ENCODE measurements at places on chromosomes 4 and X.

DNA sequence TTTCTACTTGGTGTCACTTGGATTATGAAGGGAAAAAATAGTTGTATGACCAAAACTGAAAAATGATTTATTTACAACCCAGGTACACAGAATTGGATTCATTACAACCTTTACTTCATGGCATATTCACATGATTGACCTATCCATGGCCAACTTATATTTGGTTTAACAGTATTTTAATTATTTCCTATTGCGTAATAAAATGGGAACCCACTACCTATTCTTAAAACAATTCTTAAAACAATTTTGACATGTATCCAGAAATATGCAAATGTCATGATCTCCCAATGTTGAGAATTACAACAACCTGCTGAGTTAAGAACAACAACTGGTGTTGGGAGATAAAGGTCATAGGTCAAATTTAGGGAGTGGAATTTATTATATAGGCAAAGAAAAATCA, 54.8 kb upstream of the DDX53 start:
- DNase-seq, result no peak

DNA sequence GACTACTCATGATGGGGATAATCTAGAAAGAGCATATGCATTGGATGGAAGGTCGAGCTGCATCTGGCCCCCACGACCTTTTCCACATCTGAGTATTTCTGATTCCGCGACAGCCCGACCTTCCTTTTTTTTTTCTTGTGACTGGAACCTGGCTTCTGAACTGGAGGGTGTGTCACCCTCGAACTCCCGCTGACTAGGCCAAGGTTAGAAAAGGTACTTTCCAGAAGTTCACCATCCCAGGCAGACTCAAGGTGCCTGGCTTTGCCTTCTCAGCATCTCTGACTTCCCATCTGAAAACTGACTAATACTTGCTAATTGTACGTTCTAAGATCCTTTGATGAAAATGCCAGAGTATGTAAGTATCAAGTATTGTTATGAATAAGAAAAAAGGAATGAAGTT, 49.3 kb upstream of the CD40LG start:
- DNase-seq, result no peak

GRCh38 chr4:124899997-124900396, 187.5 kb upstream of the ANKRD50 start:
- no peak for DNase-seq

DNA sequence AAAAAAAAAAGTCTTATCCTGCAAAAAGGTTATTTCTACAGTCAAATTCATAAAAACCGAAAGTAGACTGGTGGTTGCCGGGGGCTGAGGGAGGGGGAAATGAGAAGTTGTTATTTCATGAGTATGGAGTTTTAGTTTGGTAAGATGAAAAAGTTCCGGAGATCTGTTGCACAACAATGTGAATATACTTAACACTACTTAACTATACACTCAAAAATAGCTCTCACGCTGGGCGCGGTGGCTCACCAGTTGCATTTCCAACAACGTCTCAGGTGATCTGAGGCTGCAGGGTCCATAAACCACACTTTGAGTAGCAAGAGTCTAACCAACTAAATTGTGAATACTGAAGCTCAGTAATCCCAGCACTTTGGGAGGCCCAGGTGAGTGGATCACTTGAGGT, 52.4 kb downstream of the ANOS1 start:
- DNase-seq, result no peak

- DNase-seq, result no peak
Measured at GRCh38 chr4:24808955-24809354, 13.6 kb downstream of the SOD3 start.

DNA sequence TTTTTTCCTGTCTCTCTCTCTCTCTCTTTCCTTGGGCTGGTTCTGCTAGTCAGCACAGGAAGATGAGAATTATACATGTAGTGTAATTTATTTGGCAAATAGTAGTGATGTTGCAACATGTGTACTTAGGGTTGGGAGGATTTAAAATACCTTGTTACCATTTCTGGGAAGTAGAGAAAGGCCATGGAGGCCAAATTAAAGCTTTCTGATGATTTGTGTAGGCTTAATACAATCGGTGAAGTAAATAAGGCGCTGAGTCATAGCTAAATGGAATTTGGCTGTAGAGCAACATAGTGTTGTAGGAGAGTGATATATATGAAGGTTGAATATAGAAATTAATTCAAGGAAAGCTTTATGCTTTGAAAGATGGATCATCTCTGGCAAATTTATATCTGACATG, 295.3 kb downstream of the GRID2 start:
- no peak for DNase-seq

DNA sequence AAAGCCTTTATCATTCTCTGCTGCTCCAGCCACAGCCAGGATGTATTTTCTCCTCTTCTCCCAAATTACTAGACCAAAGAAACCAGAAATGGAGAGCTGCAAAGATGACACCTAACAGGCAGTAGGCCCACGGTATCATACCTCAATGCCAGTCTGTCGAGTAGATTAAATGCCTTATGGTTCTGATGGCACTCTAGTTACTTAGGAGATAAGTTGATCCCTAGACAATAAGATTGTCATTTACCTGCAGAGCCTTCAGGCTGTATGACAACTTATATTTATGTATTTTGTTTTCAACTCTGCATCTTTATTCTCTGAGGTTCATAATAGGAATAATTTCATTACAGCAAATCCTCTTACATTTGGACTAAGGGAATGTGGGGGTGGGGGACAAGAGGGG, 262.1 kb downstream of the LDB2 start:
- DNase-seq, result no peak

DNA sequence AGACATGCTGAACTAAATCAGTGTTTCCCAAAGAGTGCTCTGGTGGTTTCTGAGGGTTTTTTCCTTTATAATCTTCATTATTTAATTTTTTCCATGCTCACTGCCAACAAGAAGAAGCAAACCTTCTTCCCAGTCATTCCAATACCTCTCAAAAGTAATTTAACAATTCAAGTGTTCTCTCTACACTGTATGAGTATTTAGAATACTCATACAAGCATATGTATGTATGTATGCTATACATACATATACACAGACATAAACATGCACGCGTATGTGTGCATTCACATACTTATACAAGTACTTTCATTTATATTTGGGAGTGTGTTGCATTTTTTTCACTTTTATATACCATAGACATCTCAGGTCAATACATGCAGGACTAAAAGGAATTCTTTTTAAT, 54.3 kb upstream of the TXK start:
- DNase-seq, result no peak

DNA sequence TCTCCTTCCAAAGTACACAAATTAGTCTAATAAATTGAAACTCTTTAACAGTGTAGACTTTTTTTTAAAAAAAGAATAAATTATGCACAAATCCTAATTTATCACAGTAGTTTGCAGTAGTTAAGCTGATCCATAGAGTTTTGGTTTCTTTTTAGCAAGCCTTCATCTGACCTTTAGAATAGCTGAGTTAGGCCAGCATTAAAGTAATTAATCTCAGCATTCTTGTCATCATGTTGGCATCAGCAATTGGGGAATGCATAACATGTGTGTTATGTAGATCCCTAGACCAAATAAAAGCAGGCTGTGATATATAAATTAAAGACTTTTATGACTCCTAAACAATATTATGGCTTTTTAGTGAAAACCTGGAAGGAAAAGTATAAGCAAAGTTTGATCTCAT, 426.5 kb upstream of the PABPC4L start:
- DNase-seq, result peak; percentile 17

DNA sequence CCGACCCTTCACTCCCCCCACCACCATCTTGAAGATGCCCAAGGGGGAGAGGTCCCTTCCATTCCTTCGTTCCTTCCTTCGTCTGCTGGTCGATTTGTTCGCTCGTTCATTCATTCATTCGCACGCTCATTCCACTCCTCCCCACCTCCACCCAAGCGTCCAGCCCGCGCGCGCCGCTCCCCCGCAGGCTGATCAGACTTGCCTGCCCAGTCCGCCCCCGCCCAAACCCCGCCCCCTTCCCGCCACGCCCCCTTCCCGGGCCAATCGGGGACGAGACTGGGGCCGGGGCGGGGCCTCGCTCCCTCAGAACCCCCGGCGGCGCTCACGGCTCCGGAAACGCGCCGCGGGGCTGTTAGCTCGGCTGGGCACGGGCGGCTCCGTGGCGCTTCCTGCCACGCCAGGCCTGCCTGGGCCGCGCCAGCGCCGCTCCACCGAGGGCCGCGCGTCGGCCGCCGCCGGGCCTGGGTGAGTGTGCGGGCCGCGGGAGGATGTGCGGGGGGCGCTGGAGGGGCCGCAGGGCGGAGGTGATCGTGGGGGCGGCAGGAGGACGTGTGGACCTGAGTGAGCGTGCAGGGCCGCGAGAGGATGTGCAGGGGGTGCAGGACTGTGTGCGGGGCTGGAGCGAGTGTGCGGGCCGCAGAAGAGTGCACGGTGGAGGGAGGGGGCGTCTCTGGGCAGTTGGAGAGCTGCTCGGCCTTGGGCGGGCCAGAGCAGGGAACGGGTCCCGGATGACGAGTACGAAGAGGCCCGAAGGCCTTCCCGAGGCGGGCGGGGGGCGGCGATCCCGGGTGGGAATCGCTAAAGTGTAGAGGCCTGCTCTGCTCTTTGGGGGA, at the start of gene ZNF275:
Gene ZNF275 (plus strand): TSS at position 333 of the 833 bp plus-strand sequence. CDS start 2,527 bp downstream, outside the sequence.
- no peak for DNase-seq

- DNase-seq, result no peak
Measured at GRCh38 chrX:120736989-120737388, 107.1 kb upstream of the C1GALT1C1 start.

DNA sequence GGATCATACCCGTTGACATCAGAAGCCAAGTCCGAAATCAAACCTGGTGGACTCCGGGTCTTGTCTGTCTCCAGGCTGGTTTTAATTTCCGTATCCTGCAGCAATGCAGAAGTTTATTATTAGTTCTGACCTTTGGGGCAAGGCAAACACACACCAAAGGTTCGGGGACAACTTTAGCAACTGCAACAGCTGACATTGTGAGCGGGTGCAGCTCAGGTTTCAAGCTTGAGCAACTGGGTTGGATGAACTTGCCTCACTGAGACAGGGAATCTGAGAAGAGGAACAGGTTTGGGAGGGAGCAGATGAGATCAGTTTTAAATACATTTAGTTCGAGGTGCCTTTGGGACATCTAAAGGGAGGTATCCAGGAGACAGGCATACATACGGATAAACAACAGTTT, 110.7 kb downstream of the GNL3L start:
- peak; percentile 31 for DNase-seq

- no peak for DNase-seq
Measured at GRCh38 chr4:121863799-121864198, 6.5 kb downstream of the BBS7 start.

GRCh38 chrX:2500091-2500802, 529 bp downstream of the DHRSX start:
- DNase-seq, result no peak

DNA sequence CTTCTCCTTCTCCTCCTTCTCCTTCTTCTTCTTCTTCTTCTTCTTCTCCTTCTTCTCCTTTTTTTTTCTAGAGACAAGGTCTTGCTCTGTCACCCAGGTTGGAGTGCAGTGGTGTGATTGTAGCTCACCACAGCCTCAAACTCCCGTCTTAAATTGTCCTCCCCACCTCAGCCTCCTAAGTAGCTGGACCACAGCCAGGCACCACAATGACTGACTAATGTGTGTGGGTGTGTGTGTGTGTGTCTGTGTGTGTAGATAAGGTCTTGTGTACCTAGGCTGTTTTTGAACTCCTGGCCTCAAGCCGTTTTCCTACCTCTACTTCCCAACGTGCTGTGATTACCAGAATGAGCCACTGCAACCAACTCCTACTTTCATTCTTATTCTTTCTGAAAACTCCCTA, 390.9 kb downstream of the ADAM29 start:
- DNase-seq, result no peak

DNA sequence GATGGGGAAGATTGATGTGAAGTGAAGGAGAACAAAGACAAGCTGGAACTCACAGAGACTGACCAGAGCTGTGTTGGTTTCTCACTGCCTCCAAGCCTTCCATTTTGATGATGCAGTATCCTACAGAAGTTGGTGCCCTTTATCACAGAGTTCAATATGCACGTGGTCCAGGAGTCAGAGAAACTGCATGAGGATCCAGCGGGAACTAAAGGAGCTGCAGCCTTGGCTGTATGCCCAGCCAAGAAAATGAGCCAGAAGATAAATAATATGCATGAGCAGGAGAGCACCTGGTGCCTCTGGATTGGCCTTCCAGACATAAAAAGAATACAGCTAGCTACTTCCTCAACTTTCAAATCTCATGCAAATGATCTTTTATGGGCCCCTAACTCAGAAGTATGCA, 44.3 kb upstream of the DCLK2 start:
- peak; percentile 40 for DNase-seq

GRCh38 chrX:120753413-120754251, 122.0 kb downstream of the CT47B1 start:
- DNase-seq, result no peak

DNA sequence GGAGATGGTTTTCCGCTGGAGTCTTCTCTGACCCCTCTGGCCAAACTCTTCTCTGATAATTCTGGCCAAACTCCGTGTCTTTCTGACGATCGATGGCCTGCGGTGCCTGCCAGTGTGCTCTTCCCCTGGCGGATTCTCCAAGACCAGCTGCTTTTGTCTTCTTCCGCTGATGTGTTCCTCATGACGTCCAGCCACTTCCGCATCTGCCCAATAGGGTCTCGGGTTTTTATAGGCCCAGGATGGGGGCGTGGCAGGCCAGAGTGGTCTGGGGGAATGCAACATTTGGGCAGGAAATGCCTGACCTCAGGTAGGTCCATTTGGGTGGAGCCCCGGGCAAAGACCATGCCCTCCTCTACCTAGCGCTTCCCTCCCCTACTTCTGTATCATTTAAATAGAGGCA, 1542.1 kb downstream of the STIM2 start:
- DNase-seq, result no peak

DNA sequence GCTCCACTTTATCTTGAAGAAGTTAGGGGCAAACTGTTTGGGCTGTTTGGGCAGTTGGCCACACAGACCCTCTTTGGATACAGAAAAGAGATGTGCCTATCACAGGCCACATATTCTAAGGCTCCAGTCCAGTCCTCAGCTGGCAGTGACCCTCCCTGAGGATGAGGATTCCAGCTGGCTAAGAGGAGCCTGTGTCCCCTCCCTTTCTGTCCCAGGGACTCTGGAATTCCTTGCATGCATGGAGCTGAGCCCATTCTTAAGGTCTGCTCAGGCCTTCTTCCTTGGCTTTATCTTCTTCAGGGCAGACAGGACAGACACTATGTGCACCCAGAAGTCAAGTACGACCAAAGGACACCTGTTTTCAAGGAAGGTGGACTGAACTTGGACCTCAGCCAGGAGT, 23.8 kb upstream of the GK2 start:
- DNase-seq, result no peak
